ENCODE measurements at places on chromosomes 4 and X.

DNA sequence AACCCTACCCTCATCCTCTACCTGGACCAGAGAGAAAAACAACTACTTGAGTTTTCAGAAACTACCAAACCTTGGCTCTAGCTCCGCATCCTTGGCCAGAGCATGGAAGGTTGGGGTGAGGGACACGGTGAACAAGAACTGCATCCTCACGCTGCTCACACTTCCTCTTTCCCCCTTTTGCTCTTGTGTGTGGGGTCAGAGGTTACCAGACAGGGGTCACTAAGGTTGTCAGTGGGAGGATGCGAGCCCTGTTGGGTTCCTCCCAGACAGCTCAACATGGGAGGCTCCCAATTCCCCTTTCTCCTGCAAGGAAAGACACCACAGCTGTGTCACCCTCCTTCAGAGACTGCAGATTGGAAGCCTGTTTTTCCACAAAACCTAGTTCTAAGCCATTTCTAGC is 5.5 kb upstream of the ZXDB start:
- no peak for DNase-seq

DNA sequence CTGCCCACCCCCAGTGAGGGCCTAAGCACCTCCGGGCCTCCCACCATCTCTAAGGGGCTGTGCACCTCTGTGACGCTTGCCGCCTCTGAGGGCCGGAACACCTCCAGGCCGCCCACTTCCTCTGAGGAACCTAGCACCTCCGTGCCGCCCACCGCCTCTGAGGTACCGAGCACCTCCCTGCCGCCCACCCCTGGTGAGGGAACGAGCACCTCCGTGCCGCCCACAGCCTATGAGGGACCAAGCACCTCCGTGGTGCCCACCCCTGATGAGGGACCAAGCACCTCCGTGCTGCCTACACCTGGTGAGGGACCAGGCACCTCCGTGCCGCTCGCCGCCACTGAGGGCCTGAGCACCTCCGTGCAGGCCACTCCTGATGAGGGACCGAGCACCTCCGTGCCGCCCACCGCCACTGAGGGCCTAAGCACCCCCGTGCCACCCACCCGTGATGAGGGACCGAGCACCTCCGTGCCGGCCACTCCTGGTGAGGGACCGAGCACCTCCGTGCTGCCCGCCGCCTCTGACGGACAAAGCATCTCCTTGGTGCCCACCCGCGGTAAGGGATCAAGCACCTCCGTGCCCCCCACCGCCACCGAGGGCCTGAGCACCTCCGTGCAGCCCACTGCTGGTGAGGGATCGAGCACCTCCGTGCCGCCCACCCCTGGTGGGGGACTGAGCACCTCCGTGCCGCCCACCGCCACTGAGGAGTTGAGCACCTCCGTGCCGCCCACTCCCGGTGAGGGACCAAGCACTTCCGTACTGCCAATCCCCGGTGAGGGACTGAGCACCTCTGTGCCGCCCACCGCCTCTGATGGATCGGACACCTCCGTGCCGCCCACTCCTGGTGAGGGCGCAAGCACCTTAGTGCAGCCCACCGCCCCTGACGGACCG is 977 bp downstream of the MAGEE1 start:
- DNase-seq: peak; percentile 41

DNA sequence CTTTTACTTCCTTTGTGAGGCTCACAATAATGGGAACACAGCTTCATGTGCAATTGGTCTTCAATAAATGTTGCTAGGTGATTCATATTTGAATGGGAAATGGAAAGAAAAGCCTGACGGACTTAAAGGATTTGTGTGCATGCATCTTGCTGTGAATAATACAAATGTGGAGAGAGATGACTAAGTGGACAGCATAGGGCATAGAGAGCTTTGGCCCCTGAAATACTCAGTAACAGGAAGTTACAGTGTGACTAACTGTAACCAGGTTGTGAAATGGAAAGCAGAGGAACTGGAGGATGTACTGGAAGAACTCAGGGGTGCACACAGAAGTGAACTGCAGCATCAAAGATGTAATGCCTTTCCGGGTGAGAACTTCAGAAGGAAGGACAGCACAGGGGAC is 206.7 kb downstream of the MGST2 start:
- no peak for DNase-seq

DNA sequence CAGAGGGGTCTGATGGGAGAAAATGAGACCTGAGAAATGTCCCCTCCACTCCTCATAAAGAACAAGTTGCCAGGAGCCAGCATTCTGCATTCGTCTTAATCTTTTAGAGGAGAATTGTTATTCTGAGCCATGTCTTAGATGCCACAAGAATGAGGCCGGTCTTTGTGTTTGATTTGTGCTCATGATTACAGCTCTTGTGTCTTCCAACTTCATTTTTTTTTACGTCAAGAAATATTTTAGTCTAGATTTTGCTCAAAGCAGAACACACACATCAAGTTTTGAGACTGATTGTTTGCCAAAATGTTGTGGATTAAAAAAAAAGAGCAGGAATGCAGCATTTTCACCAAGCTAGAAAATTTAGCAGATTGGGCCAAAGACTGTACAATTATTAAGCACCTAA is 130.6 kb upstream of the PITX2 start:
- no peak for DNase-seq

GRCh38 chr4:86358257-86358656 is 1.6 kb downstream of the MAPK10 start:
- no peak for DNase-seq

- DNase-seq: no peak
Measured at GRCh38 chr4:40170588-40170987, 26.2 kb upstream of the RHOH start.

DNA sequence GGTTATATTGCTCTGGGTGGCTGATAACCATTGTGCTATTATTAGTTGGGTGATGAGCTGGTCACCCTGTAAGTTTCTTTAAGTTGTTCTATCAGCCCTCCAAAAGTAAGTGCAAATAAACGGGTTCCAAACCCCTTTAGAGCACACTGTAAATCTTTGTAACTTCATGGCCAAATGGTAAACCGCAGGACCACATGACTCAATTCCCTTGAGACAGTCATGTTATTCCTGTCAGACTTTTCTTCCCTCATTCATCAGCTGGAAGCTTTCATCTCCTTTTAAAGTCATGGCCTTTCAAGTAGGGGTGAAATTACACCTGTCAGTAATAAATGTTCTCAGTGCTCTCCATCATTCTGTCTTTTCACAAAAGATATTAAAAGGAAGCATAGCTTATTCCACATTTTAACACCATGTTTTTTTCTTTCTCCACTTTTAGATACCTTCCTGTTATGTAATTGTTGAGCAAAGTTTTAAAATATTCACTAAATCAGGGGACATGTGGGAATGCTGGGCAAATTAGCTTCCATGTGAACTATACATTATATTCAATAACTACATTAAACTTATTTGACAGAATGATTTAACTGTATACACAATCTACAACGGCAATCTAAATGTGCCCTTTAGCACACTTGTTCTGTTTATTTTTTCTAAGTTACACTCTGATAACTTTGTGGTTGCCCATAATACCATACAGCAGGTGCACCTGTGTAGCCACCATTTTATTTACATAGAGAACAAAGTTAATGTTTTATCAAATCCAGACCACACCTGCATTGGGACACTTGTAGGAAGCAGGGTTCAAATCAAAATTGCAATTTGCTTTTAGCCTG is 275.5 kb downstream of the CFAP299 start:
- DNase-seq: no peak

- DNase-seq: no peak
Measured at GRCh38 chr4:61204353-61205060, 4.4 kb downstream of the ADGRL3 start.

- DNase-seq: no peak
Measured at GRCh38 chr4:181509073-181509472, 734.1 kb upstream of the TENM3 start.

DNA sequence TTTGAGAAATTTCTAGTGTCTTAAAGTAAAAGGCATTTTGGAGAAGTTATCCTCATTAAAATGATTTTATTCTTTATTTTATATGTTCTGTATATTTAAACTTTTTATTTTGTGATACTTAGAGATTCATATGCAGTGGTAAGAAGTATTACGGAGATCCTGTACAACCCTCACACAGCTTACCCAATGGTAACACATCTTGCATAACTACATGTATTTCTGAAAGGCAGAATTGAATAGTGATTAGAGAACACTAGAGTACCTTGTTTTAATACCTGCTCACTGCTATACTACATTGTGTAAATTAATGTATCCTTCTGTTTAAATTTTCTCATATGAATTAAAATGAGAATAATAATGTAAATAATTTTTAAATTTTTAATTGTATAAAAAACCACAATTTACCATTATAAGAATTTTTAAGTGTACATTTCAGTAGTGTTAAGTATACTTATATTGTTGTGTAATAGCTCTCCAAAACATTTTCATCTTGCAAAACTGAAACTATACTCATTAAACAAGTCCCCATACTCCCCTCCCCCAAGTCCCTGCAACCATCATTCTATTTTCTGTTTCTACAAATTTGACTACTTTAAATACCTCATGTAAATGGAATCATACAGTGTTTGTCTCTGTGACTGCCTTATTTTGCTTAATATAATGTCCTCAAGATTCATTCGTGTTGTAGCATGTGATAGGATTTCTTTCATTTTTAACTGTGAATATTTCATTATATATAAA is 45.4 kb downstream of the INTS12 start:
- no peak for DNase-seq

DNA sequence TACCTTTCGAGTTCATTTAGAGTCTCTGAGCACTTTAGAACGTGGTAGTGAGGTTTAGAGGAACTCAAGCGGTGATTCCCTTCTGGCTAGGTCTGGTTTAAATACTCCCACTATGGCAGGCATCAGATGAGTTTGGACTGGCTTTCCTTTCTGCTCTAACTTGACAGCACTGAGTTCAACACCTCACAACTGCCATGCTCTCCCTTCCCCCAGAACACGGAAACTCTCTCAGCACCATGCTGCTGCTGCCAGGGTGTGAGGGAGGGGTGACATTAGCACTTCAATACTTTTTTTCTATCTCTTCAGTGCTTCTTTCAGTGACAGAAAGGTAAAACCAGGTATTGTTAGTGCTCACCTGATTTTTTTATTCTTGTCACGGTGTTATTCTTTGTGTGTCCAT is 234.5 kb upstream of the AGTR2 start:
- no peak for DNase-seq

- DNase-seq: no peak
Measured at GRCh38 chr4:42396361-42396751, 932 bp upstream of the SHISA3 start.

- peak; percentile 52 for DNase-seq
Measured at GRCh38 chr4:8766610-8767009, 105.0 kb downstream of the HMX1 start.

DNA sequence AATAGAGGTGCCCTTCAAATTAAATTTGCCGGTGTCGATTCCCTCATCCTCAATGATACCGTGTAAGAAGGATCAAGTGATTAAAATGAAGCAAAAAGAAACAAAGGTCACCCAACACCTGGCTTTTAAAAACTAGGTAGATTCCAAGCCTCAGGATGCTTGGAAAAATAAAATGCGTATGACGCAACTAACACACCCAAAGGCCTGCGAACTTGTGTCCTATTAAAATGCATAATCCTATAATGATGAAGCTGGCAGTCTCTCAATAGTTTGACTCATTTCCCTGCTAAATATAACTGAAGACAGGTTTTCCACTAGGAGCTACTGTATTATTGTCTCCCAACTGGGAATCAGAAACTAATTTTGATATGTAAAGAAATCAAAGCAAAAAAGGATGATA is 263.2 kb downstream of the DHX15 start:
- no peak for DNase-seq

DNA sequence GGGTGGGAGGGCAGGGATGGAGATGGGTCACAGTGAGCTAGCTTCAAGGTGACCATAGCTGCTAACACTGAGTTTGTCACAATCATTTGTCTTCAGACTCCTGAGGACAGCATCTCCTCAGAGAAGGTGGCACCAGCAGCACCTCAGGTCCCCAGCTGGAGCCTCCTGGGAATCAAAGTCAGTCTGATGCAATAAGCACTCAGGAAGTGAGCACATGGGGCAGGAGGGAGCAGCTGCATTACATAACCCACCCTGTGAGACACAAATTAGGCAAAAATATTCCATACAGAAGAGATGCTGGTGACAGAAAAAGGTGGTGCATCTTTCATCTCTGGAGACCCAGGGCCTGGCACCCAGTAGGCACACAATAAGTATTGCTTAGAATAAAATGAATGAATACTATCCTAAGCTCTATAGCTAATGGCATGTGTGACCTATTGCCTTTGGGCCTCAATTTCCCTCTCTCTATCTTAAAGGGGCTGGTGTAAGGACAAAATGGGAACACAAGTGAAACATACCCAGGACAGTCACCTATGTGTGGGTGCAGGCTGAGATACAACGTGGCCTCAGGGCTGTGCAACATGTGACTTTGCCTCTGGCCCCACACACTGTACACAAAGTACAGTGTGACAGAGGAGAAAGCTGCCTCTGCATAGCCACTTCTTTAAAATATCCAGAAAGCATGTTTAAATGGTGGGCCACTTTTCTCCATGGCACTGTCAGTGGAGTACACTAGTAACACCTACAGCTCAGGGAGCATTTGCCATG is 37.1 kb downstream of the SLC39A8 start:
- DNase-seq: no peak

DNA sequence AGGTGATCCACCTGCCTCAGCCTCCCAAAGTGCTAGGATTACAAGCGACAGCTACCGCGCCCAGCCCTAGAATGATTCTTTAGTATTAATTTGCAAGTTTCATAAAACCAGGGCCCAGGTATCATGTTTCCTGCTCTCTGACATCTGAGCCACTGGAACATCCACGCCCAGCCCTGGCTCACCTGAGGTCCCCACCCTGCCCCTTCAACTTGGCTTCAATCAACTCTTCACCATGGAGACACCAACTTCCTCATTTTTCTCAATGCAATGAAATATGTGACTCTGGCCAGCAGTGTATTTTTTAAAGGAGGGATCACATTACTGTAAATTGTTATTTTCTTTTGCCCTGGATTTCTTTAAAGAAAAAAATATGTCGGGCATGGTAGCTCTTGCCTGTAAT is 3.9 kb downstream of the PRSS12 start:
- DNase-seq: no peak

GRCh38 chr4:180465364-180465763 is 1777.8 kb upstream of the TENM3 start:
- no peak for DNase-seq

- no peak for DNase-seq
Measured at GRCh38 chr4:53781629-53782457, 190.6 kb upstream of the LNX1 start.

DNA sequence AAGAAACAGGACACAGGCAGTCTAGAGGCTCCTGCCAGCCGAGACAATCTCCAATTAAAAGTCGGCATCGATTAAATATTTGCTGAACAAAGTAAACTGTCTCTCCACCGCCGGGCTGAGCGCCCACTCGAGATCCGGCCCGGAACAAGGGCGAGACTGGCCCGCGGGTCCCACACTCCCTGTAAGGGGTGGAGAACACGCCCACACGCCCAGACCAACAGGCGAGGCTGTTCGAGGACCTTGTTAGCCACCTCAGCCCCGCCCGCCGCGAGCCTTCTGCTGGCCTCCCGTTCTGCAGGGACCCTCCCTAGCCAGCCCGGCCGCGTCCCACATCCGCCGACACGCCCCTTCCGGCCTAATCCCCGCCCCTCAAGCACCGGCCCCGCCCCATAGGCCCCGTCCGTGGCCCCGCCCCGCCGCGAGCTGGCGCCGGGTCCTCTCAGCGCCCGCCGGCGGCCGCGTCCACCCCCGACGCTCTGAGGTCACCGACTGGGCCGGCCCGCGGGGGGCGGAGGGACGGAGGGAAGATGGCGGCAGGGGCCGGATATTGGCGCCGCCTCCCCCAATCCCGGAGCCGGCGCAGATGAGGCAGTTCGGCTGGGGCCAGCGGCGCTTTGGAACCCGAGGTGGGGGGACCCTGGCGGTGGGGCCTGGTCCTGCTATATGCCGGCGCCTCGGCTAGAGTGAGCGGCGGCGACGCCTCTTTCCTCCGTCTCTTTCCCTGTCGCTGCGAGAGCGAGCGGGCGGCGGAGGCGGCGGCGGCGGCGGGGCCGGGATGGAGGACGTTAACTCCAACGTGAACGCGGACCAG is at the start of gene SLAIN2:
Gene SLAIN2 (plus strand): TSS at position 565 of the 811 bp plus-strand sequence. CDS start 211 bp downstream, at position 776.
- DNase-seq: peak; percentile 100

Data from aorta (tissue), 5 donors.